ENCODE measurements at places on chromosomes 3 and 15.
A peak's percentile ranks its signal among the peaks of the same experiment; 100 is the strongest.

GRCh38 chr3:113247675-113248458 is 36.5 kb downstream of the BOC start:
- no peak for DNase-seq

GRCh38 chr3:150635076-150635475 is 32.0 kb downstream of the SELENOT start:
- no peak for DNase-seq

- DNase-seq, result peak; percentile 86
Measured at GRCh38 chr3:16464511-16465148, 48.9 kb downstream of the RFTN1 start.

- DNase-seq, result no peak
Measured at GRCh38 chr3:186605078-186605477, 7.8 kb upstream of the AHSG start.

GRCh38 chr15:91496754-91497691 is 356.5 kb upstream of the SLCO3A1 start:
- no peak for DNase-seq

- DNase-seq, result no peak
Measured at GRCh38 chr3:142224482-142225072, 808 bp downstream of the GK5 start.

DNA sequence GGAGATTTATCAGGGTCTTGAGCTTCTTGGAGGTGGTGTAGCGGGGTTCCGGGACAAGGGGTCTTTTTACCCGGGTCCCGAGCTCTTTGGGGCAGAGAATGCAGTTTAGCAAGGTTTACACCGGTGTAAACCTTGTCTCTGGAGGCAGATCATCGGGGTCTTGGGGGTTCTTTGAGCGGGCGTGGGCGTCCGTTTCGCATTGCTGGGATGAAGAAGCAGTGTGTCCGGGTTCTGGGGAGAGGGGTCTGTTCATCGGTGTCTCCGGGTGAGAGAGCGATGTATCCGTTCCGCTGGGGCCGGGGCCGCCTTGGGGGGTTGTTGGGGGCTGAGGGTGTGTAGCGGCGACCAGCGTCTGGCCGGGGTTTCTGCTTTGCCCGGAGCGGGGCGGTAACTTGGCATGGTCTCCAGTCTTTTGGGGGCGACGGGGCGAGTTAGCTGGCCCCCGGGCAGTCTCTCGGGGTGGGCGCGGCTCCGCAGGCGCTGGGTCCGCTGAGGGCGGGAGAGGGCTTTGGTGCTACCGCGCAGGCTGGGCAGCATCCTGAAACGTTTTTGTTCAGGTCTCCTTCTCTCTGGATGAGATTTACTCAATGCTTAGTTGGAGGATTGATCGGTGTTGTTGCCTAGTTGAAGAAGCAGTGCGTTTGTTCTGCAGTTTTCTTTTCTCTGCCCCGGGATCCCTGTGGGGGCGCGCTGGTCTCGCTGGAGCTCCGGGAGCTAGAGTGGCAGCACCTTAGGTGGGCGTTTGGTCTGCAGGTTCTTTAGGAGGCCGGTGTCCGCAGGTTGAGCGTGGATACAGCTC is 843 bp downstream of the GLCE start:
- peak; percentile 25 for DNase-seq

Data from fibroblast of skin of right quadriceps (primary cell).